ENCODE measurements at places on chromosomes 7 and 10.

DNA sequence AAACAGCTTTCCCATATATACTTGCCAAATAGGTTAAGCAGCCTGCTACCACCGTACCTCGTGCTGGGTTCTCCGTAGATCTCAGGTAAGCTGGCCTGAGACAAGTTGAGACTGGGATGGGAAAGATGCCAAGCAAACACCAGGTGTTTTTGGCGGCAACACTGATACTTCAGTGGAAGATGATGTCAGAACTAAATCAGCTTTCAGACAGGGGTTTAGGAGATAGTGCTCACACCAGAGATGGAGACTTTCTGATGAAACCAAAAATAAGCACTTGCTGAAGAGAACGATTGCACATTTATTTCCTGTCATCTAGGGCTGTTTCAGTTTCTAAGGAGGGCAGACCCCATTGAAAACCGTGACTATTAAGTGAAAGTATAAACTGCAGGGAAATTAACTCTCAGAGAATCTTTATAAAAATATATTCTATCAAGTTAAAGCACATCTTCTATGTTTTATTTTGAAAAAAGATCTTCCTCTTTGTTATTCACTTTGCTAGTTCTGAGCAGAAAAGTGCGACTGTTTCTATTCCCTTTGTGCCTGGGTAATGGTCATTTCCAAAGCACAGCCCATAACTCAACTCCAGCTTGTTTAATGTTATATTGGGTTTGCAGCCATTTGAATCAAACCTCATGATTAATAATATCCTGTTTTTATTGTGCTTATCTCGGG, 149.9 kb downstream of the CPED1 start:
- DNase-seq: no peak

DNA sequence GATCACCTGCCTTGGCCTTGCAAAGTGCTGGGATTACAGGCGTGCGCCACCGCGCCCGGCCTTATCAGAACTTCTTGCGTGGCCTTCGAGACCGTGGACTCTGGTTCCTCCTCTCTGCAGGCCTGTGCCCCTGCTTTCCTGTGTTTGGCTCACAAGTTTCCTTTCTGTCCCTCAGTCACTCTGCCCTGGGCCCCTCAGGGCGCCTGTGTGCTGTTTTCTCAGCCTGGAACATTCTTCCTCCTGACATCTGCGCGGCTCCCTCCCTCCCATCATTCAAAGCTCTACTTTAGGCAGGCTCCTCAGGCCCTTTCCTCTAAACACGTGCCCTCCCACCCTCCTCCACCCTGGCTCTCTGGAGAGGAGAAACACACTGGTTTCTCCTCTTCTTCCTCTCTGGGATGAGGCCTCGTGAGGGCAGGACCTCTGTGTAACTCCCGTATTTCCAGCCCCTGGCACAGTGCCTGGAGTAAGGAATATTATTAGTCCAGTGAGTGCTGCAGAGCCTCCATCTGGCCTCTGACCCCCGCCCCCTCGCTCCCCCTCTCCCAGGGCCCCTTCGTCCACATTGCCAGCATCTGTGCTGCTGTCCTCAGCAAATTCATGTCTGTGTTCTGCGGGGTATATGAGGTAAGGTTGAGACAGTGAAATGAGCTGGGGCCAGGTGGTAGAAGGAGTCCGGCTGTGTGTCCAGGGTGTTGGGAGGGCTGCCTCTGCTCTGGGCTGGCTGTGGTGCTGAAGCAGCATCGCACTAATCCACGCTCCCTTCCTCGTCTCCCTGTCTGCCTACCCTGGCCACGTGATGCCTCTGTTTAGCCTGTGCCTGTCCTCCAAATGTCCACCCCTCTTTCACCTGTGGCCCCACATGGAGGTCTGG, 7.1 kb downstream of the CLCN1 start:
- no peak for DNase-seq

DNA sequence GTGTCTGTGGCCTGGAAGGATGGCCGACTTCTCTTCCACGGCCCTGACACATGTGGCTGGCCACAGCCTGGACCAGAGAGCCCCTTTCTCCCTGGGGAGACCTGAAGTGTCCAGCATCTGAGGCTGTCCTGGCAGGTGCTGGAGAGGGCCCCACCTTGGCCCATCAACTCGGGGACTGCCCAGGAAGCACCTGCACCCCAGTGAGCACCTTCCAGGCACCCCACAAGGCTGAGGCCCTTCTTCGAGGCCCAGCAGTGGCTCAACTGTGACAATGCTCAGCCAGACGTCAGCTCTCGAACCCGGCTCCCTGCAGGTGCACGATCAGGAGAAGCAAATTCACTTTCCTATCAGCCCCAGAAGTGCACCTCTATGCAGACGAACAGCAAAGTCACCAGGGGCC, 24.3 kb downstream of the RGS10 start:
- DNase-seq: no peak

GRCh38 chr10:24465124-24465874, 256.4 kb downstream of the KIAA1217 start:
- no peak for DNase-seq

DNA sequence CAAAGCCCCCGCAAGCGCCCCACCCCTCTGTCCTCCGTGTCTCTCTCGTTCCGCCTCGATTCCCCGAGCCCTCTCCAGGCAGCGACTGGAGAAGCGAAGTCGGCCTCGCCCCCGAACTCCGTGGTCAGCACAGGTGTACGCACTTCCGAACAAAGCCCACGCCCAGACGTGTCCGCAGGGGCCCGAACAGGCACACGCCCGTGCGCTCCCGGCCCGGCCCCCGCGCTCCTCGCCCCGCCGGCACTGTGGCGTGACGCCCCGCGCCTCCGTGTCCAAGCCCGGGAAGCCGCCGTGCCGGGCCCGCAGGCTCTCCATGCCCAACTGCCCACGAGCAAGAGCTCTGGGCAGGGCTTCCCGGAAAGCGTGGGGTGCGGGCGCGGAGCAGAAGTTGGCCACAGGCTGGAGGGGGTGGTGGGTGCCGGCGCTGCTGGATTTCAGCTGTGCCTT, 662 bp downstream of the NRCAM start:
- no peak for DNase-seq
